ENCODE measurements at places on chromosomes 13 and 19. TPM values are rescaled to one million over a fixed set of nuclear protein-coding genes. Genes with fewer than 3 reads are reported as not detected.

DNA sequence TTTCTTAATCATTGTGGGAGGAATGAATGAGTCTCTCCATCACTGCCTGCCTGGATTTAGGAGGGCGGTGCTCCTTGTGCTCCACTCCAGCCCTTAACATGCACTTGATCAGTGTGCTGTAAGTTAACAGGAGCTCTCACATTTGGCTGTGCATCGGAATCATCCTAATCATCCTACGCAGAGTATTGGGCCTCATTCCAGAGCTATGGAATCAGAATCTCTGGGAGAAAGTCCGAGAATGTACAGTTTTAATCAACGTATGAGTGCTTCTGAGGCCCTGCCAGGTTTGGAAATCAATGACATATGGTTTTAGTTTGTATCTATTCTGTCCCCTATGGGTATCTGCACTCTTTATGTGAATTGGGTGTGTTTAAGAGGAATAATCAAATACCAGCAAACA is 34.9 kb upstream of the DCLK1 start:
- no peak for DNase-seq

The PODNL1 gene
- total RNA-seq, result not detected

GRCh38 chr13:20431080-20431479 is 94.6 kb downstream of the CRYL1 start:
- no peak for DNase-seq

DNA sequence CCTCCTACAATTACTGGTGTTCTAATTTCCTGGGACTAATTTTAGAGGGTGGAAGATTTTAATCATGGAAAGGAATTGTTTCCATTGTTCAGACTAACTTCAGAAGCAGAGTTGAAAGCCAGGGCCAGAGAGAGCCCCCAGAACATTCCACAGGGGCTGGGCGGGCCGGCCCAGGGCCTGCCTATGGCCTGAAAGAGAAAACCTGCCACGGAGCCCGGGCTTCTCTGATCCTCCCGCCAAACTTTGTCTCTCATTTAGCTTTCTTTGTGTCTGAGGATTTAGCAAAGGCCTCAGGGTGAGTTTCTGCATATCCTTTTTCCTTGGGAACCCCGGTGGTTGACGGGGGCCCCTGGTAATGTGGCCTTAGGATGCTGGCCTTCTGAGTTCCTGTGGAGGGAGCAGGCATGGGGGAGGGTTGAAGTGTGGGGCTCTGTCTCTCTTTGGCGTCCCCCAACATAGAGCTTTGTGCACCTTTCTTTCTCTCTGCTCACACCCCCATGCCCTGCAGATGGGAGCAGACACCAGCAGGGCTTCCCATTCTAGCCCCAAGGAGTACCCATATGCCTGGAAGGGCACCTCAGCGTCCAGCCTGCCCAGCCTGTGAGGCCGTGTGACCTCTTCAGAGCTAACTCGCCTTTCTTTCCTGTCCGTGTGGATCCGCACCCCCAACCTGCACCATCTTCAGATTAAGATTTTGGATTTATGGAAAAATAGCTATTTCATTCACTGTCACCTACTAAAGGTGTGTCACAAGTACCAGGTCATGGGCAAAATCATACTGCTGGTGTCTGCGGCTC is 539.5 kb downstream of the FGF9 start:
- no peak for DNase-seq

GRCh38 chr13:71213252-71213821 is 653.7 kb downstream of the DACH1 start:
- DNase-seq, result no peak

GRCh38 chr19:50629801-50630200 is 9.9 kb downstream of the SYT3 start:
- DNase-seq, result no peak

DNA sequence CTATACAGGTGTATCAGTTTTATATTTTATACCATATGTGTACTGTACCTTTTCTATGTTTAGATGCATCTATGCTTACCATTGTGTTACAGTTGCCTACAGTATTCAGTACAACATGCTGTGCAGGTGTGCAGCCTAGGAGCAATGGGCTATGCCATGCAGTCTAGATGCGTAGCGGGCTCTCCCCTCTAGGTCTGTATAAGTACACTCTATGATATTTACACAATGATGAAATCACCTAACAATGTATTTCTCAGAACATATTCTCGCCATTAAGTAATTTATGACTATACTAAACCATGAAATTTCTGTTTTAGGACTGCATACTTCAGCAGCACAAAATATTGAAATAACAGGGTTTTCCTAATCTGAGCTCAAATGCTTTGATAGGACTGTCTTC is 179.6 kb downstream of the RFC3 start:
- no peak for DNase-seq

The ZNF560 gene
- total RNA-seq, result 0.16 TPM

The CAPN12 gene
- 22.7 TPM for total RNA-seq

GRCh38 chr13:21320642-21321034 is 138.5 kb downstream of the ZDHHC20 start:
- DNase-seq, result no peak

The C1QTNF9B gene
- not detected for total RNA-seq

The UQCR11 gene
- total RNA-seq, result 231 TPM

DNA sequence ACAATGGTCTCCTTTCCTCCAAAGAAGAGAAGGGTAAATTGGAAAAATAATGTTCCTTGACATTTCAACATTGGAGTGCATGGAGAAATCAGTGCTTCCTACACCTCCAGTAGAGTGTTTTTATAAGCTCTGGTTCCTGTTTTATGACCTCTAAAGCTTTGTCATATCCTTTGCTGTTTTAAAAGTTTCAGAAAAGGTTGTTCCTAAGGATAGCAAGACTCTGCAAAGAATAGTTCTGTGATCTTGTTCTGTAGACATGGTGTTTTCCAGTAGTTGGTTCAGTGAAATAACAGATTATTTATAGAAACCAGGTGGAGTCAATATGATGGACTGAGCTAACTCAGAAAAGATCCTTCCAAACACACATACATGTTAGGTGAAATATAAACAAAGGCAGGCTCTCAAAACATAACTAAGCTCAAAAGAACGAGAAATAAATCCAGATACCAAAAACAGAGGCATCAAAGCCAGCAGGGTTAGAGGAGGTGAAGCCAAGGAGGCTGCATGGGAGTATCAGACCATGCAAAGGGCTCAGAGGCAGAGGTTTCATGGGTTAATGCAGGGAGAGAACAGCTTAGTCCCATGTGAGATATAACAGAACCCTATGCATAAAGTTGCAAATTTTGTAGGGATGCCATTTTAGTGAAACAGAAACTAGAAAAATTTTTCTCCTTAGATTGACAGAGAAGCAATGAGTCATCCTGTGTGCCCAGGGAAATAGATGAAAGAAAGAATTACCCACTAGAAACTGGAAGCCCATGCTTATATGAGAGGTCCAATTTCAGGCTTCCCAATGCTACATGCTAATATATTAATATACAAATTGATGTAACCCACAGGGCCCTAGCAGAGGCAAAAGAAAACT is 44.3 kb downstream of the SHISA2 start:
- no peak for DNase-seq

DNA sequence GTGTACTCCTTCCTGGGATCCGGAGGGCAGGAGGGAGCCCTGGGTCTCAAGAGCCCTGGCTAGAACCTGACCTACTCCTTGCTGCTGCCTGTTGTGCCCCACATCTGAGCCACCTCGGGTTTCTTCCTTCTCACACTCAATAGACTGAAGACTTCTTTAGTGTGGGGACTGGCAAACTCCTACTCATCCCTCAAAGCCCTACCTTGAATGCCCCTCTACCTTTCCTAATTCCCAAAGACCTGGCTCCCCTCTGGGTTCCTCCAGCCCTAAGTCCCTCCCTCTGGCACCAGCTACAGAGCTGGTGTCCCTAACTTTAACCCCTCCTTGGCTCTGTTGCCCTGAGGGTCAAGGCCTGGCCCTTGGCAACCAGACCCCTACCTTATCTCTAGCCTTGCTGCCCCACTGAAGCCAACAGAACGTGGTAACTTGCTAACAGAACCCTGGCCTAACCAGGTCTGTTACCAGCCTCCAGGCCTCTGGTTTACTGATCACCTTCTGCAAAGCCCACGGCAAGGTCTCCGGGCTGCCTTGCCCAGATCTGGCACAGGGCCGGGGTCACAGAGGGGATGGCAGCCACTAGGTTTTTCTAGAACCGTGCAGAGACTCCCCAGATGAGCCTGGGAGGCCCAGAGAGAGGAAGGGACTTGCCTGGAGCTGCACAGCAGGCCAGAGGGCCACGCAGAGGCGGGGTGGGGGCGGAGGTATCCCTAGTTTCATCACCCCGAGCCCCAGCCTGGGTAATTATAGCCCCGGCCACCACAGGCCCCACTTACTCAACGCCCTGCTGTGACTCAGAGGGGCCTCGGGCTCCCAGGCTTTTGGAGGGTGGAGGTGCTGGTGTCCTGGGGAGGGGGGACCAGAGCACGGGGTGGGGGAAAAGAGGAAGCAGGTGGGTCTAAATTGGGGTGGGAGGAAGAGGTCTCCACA is 15.3 kb downstream of the ZBTB7A start:
- DNase-seq, result peak; percentile 77

- DNase-seq, result no peak
Measured at GRCh38 chr13:34172048-34172447, 354.1 kb downstream of the RFC3 start.

The KLK2 gene
- total RNA-seq, result 0.51 TPM

- no peak for DNase-seq
Measured at GRCh38 chr13:43136920-43137575, 113.7 kb downstream of the DNAJC15 start.

The KLK3 gene
- not detected for total RNA-seq

The CAPNS1 gene
- total RNA-seq, result 250 TPM

The AZU1 gene
- total RNA-seq, result not detected

The ZNF208 gene
- total RNA-seq, result 1.6 TPM

DNA sequence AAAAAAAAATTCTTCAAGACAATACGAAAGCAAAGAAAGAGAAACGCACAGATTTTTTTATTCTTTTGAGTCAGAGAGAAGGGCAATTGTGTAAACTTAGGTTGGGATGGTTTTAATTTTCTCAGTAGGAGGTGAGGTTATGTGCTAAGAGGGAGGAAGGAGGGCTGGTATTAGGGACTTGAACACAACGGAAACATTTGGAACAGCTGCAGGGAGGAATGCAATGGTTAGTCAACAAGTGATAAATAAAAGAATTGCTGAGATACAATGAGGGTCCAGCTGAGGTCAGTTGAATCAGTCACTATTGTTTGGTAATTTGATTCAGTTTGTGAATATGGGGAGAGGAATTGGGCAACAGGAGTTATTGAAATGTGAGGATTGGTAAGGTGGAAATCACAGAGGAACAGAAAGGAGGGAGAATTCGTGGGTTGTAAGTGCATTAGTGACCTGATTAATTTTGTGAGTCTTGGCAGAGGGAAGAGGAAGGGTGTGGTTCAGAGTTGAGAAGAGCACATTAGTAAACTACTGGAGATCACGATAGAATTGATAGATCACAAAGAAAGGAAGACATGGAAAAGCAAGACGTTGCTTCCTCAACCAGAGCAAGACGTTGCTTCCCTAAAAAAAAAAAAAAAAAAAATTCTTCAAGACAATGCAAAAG is 499.5 kb upstream of the SPRY2 start:
- no peak for DNase-seq

The ANGPTL4 gene
- 26.8 TPM for total RNA-seq

GRCh38 chr13:105492216-105492615 is 1043.2 kb downstream of the EFNB2 start:
- no peak for DNase-seq

- no peak for DNase-seq
Measured at GRCh38 chr19:16623576-16623975, 4.4 kb downstream of the MED26 start.

Data from activated CD8-positive, alpha-beta T cell treated with anti-CD3 and anti-CD28 coated beads for 36 hours (primary cell).